ENCODE measurements at places on chromosomes 11 and 22.

DNA sequence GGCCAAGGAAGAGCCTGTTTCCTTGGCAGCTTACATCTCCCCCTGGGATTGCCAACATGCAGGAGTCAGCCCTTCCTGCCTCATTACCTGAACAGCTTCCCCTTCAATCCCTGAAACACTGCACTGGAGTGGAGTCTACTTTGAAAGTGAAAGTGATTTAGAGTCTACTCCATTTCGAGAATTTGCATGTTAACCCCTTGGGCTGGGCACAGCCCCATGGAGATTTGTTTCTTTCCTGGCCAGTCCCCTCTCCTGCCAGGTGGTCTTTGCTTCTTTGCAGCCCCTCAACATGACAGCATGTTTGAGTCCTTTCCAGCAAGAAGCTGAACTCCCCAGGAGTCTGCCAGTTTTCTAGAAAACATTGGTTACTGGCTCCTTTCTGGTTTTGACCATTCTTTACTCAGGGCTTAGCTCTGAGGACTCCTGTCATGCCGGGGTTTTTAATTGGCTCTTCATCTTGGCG lies 59.9 kb downstream of the TRAF6 start:
- no peak for DNase-seq

DNA sequence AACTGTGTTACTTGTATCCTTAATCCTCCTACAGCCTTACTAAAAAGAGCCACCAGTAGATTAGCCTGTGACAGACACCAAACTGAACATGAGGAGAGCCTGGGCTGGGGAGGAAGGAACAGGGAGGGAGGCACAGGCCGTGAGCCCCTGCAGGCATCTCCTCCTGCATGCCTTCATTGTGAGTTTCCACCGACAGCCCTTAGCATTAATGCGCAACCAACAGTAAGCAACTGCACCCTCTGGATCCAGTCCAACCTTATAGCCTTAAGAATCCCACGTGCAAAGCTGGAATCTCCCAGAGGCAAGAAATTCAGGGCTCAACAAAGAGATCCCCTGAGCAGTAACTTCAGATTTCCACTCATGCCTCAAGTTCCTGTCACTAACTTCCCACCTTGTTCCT lies 84.6 kb downstream of the ETS1 start:
- DNase-seq = peak; percentile 93

GRCh38 chr11:101748572-101749344 lies 165.0 kb upstream of the TRPC6 start:
- DNase-seq = peak; percentile 2

- DNase-seq = no peak
These were observed 30.5 kb downstream of the CTNND1 start for GRCh38 chr11:57792060-57792541.

DNA sequence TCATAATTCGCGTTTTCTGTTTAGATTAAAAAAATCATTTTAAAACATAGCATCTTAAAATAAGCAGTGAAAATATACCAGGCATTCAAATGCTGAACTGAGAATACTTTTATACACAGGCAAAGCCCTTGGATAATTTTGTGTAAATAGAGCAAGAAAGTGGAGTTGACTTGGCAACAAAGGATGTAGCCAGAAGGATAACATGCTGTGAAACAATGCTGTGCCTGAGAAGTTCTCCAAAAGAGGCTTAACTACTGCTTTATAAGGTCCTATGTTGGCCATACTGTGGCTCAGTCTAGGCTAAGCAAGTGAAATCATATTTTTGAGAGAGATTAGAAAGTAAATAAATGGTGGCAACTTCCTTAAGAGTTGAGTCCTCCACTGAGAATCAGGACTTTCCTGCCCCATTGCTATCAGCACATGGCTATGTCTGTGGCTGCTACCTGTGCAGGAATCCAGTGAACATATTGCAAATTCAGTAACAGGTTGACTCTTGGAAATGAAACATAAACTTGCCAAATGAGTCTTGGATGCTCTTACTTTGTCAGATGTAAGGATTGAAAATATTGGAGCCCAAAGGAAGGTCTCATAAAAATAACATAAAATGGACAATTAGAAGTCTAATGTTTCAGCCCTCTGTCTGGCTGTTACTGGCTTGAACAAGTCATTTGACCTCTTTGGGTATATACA lies 448.9 kb downstream of the LRRC4C start:
- DNase-seq = no peak

DNA sequence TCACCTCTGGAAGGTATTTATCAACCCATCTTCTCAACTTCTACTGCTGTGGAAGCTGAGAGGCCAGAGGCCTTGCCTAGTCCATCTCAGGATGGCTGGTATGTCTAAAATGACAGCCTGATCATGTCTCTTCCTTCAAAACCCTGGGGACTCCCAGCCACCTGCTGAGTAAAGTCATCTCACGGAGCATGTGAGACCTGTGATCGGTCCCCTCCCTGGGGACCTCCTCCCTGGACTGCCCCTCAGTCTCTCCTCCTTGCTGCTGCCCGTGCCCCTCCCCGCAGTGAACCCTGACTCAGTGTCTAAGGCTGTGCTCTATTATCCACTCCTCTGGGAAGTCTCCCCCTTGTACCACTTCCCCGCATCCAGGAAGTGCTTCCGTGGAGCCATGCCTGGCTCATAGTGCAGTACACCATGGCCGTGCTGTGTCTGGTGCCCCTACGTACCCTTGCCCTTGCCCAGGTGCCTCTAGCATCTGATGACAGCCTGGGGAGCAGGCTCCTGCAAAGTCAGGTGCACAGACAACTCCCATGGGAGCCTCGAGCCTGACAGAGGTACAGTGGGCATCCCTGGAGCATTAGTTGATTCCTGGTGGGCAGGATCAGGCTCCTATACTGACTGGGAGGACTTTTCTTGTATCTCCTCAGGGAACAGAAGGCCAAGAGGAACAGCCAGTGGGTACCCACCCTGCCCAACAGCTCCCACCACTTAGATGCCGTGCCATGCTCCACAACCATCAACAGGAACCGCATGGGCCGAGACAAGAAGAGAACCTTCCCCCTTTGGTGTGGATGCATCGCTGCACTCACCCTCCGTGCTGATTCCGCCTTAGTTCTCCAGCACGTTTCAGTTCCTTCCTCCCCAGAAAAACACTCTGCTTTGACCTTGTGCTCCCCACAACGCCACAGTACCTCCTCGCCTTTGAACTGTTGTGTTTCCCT lies 13.8 kb downstream of the SMARCB1 start:
- DNase-seq = no peak

GRCh38 chr22:35950262-35950661 lies 78.4 kb downstream of the RBFOX2 start:
- peak; percentile 11 for DNase-seq

DNA sequence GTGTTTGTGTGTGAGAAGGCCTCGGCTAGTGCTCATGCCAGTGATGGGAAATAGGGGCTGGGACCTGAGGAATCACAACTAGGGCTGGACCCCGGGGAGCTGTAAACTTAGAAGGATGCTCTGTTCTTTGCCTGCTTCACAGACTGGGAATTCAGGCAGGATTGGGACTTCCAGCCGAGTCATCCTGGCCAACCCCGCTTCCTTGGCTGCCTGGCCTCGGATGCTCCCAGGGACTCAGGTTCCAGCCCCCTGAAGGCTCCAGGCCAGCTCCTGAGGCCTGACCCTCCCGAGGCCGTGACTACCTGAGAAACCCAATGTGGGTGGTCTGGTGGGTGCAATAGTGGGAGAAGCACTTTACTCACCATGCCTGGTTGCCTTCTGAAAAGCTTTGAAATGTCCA lies 44.7 kb downstream of the IRAG1 start:
- no peak for DNase-seq

DNA sequence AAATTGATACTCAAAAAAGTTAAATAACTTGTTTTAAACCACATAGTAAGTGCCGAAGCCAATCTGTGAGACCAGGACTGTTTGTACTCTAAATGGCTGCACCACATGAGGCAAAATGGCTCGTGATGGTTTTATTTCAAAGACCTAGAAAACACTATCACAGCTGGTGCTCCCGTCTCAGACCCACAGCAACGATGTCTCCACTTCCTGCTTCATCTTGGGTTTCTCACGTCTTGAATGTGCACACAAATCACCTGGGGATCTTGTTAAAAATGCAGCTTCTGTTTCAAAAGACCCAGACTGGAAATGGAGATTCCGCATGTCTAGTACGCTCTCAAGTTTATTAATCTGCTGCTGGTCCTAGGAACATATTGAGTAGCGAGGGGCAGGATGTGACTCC lies 1.2 kb downstream of the CD3E start:
- DNase-seq = no peak

GRCh38 chr22:48899523-48900326 lies 927.9 kb downstream of the BRD1 start:
- DNase-seq = no peak

GRCh38 chr11:118275176-118275575 lies 11.1 kb upstream of the MPZL2 start:
- DNase-seq = no peak

- no peak for DNase-seq
These were observed 12.0 kb downstream of the PDHX start for GRCh38 chr11:34928268-34928959.

GRCh38 chr11:46322759-46323158 lies 24.5 kb upstream of the DGKZ start:
- DNase-seq = peak; percentile 43

- no peak for DNase-seq
These were observed 11.4 kb upstream of the A4GALT start for GRCh38 chr22:42732081-42732480.

DNA sequence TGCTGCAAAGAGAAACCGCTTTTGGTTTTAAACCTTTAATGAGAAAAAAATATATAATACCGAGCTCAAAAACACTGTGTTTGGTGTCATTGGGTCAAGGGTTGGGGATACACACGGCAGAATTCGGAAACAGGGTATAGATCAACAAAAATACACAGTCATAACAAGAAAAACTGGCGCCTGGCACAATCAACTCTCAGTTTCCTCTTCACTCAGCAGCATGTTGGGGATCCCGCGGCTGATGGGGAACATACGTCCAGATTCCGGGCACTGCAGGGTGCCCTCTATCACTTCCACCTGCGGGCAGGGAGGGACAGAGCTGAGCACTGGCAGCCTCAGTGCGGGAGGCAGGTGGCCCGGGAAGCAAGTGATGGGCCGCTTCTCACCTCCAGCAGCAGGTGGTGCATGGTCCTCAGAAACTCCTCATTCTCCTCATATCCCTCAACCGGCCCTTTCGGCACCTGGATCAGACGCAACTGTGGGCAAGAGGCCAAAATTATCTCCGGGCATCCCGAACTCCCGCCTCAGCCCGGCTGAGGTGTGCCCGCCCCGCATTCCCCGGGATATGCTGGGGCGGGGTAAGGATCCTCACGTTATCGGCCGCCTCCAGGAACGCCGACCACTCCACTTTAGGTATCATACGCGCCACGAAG lies 561 bp downstream of the TRMT112 start:
- DNase-seq = no peak

DNA sequence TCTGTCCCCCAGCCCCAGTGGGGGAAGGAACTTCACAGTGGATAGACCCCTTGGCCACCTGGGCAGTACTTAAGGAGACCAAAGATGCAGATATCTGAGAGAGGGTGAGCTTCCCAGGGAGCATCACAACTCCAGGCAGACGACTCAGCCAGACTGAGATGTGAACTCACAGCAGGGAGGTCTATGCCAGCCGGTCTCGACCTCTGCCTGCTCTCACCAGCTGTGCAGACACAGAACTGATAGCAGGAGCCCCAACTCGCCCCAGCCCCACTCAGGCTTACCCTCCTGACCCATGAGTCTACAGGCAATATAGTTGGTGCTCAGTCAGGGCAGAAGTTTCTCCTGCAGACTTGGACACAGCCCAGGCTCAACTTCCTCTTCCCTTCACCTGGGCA lies 29.7 kb upstream of the ACCSL start:
- no peak for DNase-seq

DNA sequence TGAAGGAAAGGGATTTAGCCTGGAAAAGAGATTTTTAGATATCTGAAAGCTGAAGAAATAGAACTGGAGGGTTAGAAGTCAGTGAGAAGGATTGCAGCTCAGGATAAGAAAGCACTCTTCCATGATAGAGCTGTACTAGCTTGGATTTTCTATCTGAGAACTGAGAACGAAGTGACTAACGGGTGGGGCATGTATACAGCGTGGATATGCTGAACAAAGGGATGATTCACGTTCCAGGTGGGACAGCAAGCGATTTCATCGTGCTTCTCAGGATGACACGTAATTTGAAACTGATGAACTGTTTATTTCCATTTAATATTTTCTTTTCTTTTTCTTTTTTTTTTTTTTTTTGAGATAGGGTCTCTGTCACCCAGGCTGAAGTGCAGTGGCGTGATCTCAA lies 53.0 kb downstream of the GRAMD1B start:
- no peak for DNase-seq

All from SK-MEL-5 (cell line).